ENCODE measurements at places on chromosomes 4 and X.

- DNase-seq, result no peak
Observed at GRCh38 chr4:130233377-130234047, 1137.6 kb downstream of the C4orf33 start.

DNA sequence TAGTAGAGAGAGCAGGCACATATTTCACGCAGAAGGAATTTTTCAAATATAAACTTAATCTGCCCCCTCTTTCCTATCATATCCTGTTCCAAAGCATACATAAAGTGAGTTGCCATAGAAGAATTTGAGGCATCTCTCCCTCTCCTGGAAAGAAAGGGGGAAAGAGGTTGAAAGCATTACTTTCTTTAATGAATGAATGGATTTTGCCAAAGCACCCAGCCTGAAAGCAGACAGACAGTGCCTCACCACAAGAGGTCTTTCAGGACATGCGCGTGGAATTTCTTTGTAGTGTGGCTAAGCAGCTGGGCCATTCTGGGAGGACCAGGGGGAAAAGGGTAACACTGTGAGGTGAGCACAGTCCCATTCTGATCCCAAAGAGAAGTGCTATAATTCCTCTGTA lies 651.4 kb downstream of the IQCM start:
- no peak for DNase-seq

GRCh38 chrX:45845142-45845541 lies 644.5 kb upstream of the DIPK2B start:
- no peak for DNase-seq

DNA sequence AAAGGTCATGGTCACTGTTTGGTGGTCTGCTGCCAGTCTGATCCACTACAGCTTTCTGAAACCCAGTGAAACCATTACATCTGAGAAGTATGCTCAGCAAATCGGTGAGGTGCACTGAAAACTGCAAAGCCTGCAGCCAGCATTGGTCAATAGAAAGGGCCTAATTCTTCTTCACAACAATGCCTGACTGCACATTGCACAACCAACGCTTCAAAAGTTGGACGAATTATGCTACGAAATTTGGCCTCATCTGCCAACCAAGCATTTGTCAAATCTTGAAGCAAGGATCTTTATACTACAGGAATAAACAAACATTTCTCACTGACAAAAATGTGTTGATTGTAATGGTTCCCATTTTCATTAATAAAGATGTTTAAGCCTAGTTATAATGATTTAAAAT lies 90.4 kb downstream of the EIF4E start:
- no peak for DNase-seq

DNA sequence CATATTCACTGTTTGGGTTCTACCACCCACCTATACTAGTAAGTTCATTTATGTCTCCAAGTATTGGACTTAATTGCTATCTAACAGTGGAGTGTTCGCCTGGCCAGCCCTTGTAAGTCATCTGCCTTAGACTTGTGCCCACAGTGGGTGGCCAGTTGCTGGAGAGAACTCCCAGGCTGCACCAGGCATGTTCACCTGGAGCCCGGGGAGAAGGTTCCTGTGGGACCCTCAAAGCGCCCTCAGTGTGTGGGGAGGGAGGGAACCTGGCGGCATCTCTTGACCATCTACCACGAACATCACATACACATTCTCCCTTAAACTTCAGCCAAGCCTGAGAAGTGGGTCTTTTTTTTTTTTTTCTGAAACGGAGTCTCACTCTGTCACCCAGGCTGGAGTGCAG lies 138.1 kb downstream of the CPZ start:
- no peak for DNase-seq

DNA sequence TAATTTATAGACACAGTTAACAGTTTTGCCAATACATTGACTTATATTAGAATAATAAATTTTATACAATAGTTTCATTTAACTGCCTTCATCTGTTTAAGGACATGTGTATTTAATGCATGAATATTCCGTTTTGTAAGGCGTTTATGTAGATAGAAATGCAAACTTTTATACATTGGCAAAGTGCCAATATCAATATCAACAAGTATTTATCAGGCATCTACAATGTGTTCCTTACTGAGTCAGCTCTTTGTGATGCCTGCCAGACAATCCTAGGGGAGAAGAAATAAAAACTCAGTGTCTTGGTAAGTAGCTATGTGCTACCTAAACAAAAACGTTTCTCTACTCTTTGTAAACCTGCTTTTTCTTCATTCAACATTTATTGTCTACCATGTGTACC lies 1142.2 kb downstream of the C4orf33 start:
- no peak for DNase-seq

- no peak for DNase-seq
Observed at GRCh38 chr4:80803337-80803736, 227.2 kb upstream of the BMP3 start.
